Right lung (tissue), 10 donors: ENCODE measurements at places on chromosomes 6 and 20. TPM values are rescaled to one million over a fixed set of nuclear protein-coding genes. Genes with fewer than 3 reads are reported as not detected.

DNA sequence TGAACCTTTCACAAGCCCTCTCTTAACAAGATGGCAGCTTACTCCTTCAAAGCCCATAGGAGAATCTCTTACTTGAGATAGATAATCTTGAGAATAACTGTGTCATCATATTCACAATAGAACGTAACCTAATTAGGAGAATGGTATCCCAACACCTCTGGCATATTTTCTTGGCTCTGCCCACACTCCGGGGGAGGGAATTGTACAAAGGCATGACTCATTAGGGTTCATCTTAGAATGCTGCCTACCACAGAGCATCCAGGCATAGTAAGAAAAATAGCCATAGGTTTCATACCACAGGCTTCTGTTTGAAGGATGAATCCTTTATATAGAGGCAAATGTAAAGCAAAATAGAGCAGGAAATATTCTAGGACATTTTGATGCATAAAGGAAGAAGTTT lies 1100.6 kb upstream of the CITED2 start:
- DNase-seq = no peak

Gene CALHM6
- polyA plus RNA-seq = 6.1 TPM

- no peak for DNase-seq
Observed at GRCh38 chr6:121158438-121158837, 175.8 kb downstream of the TBC1D32 start.

Gene GSTA2
- polyA plus RNA-seq = not detected

DNA sequence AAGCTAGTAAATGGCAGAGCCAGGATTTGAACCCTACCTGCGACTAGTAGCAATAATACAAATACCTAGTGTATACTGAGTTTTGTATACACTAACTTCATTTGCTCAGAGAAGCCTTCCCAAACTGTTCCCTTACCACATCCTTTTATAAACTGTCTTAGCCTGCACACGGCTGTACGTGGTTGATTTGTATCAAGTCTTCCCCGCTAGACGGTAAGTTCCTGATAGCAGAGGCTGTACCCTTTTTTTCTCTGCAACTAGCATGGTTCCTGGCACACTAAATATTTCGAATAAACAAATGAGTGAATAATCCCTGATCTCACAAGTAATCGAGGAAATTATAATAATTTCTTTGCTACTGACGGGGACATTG lies 636 bp downstream of the RTF2 start:
- DNase-seq = no peak

GRCh38 chr6:15593798-15594197 lies 69.0 kb downstream of the DTNBP1 start:
- DNase-seq = peak; percentile 25

DNA sequence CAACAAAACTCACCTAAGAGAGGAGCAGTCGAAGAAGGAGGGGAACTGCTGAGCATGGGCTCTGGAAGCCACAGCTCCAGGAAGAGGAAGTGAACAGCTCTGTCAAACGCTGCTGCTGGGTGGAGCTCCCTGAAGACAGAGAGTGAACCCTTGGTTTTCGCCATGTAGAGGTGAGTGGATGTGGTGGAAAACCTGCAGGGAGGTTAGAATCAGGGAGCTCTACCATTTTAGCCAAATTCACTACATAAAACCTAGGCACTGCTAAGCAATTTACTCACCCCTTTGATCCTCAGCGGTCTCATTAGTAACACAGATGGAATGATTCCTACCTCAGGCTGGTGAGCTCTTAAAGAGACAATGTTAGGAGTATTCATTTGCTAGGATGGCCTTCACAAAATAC lies 19.4 kb upstream of the TFAP2A start:
- no peak for DNase-seq

- DNase-seq = peak; percentile 78
Observed at GRCh38 chr20:62818592-62819493, 2.0 kb downstream of the COL9A3 start.

Gene MUC21
- not detected for polyA plus RNA-seq

GRCh38 chr6:115360602-115361325 lies 699.9 kb downstream of the FRK start:
- DNase-seq = no peak

GRCh38 chr20:25408170-25408547 lies 686 bp downstream of the GINS1 start:
- DNase-seq = no peak

DNA sequence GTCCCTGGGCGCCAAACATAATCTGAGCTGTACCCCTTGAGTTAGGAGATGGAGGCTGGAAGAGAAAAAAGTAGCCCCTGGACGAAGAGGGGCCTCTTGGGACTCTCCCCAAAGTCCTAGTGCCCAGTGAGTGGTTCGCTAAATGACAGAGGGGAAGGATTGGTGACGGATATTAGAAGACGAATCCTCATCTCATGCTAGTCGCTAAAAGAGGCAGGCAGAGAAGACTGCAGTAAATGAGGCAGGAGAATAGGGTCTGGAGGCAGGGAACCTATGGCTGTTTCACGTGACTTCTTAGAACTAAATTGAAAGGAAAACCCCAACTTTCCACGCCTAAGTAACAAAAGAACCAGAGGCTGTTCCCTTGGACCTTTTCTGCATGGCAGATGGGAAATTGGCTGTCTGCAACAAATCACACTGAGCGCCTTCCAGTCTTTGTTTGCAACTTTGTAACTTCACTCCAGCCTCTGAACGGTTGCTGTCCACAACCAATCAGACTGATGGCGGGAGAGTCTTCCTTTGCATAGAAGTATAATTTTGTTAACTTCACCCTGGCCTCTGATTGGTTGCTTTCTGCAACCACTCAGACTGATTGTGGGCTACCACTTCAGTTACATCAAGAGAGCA lies 731 bp upstream of the RBL1 start:
- no peak for DNase-seq

Gene ADAM33
- 8.3 TPM for polyA plus RNA-seq

DNA sequence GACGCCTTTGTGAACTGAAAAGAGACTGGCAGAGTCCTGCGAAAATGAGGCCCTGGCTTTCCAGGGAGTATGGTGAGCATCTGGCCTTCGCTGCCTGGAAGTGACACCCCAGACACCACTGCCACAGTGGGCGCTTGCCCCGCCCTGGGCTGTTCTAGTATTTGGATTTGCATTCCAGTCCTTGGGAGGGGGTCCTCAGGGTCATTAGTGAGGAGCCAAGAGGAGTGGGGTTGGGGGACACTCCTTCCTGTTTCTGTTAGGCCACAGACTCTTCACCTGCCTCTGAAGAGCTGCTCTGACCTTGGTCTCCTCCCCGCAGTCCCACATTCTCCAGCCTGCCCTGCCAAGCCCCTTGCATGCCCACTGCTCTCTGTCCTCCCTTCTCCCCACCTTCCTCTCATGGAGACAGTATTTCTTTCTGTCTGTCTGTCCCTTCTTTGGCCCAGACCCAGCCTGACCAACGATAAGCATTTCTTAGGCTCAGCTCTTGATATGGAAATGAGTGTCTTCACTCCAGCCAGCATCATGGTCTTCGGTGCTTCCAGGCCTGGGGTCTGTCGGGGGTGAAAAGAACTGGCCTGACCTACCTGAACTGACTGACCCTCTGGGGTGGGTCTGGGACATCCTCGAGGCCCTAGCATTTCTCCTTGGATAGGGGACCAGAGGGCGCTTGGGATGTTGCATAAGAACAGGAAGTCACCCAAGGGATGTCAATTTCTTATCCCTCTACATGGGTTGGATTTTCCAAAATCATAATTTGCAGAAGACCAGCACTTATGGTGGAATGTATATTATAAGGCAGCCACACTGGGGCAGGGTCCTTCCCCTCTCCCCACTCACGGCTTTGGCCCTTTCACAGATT lies 19.4 kb downstream of the SLC9A8 start:
- DNase-seq = no peak

DNA sequence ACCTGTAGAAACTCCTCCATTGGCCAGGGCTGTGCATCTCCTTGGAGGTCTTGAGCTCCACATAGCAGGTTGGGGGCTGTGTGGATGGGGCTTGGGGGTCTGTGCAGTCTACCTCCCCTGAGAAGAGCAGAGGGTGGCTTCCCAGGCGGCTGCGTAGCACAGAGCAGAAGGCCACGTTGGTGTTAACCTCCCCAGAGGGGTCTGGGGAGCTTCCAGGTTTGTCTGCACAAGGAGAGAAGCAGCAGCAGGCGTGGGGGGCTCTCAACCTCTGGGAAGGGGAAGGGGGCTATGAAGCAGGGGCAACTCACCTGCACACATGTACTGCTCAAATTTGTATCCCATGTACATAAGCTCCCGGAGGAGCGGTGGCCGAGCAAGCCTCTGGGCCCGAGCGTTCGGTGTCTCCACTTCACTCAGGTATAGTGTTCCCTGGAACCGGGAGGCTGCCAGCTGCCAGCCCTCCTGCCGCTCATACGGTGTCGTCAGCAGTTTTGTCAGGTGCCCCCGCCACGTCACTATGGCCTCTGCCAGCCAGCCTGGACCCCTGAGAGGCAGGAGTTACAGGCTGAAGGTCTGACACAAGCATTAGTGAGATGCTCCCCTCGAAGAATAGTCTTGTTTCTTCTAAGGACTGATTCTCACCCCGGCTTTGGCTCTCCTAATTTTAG lies 1.2 kb downstream of the DXO start:
- no peak for DNase-seq

Gene TUBB2B
- 5.9 TPM for polyA plus RNA-seq

- no peak for DNase-seq
Observed at GRCh38 chr20:4089756-4090487, 74.6 kb upstream of the RNF24 start.

Gene SLC2A4RG
- polyA plus RNA-seq = 119 TPM

- no peak for DNase-seq
Observed at GRCh38 chr6:35508027-35508426, 4.7 kb downstream of the TULP1 start.

DNA sequence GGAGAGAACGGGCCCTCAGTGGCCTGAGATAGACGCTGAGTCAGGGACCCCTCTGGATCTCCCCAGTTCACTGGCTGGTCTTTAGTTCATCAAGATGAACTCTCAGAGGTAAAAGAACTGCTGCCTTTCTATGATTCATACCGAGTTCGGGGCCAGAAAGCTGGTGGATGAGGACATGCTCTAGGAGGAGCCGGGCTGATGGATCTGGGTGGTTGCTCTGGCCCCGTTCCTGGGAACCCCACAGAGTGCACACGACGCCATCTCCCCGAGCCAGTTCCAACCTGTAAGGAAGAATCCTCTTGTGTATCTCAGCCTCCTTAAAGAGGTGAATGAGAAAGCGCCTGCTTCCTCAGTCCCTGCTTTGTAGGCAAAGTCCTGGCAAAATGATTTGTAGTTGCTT lies 142.6 kb upstream of the PDE10A start:
- DNase-seq = no peak

GRCh38 chr6:54907355-54907754 lies 60.8 kb downstream of the FAM83B start:
- no peak for DNase-seq

Gene TBCC
- polyA plus RNA-seq = 19.1 TPM

Gene RPL10A
- 2,655 TPM for polyA plus RNA-seq

GRCh38 chr6:102764317-102764716 lies 1370.8 kb downstream of the GRIK2 start:
- DNase-seq = no peak

DNA sequence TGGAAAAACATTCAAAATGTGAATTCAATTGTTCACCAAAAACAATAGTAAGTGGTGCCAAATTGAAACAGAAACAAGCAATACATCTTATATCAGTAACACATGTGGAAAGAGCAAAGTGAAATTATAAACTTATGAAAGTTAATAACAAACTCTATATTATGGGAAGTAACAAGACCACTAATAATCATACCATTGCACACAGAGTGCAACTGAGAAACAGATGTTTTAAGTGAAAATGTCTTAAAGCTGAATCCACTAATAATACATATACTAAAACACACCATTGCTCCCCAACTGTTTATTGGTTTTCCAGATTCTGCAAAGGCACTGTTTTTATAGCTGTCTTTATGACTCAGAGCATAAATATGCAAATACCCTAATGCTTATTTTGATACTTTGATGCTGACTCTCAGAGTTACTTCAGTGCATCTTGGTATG lies 292.3 kb downstream of the RFPL4B start:
- DNase-seq = no peak

DNA sequence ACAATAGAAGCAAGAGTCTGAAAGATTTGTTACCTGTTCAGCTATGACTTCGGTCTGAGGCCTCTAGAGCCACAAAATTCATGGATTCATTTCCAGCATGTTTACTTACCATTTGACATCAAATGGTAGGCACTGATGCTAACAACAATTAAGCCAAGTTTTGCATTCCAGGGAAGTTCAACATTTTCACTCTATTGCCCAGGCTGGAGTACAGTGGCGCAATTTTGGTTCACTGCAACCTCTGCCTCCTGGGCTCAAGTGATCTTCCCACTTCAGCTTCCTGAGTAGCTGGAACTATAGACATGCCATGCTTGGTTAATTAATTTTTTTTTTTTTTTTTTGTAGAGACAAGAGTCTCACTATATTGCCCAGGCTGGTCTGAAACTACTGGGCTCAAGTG lies 114.1 kb upstream of the SGK1 start:
- no peak for DNase-seq

DNA sequence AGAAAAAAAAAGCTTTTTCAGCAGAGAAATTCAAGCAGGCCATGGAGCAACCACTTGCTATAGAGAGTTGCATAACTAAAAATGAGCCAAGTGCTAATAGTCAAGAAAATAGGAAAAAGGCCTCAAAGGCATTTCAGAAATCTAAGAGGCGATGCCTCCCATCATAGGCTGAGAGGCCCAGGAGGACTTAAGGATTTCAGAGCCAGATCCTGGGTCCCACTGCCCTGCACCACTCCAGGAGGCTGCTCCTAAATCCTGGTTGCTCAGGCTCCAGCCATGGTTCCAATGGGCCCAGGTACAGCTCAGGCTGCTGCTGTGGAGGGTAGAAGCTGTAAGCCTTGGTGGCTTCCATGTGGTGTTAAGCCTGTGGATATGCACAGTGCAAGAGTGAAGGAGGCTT lies 5.5 kb downstream of the ZNF391 start:
- DNase-seq = no peak

Gene SLC44A4
- 22.1 TPM for polyA plus RNA-seq

DNA sequence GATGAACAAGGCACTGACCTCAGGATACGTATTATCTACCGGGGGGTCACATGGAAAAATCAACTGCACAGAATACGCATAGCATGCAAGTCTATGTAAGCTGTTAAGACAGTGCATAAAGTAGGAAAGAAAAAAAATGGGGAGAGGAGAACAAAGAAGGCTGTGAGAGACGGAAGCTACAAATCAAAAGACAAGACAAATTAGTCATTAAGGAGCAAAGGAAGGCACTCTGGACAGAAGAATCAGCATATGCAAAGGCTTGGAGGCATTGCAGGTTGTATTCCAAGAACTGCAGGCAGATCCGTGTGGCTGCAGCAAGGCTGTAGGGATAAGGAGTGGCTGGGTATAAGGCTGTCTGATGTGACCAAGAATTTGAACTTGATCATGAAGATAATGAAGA lies 89.0 kb downstream of the NRSN1 start:
- DNase-seq = no peak

GRCh38 chr6:139184047-139184446 lies 49.2 kb downstream of the HECA start:
- no peak for DNase-seq

DNA sequence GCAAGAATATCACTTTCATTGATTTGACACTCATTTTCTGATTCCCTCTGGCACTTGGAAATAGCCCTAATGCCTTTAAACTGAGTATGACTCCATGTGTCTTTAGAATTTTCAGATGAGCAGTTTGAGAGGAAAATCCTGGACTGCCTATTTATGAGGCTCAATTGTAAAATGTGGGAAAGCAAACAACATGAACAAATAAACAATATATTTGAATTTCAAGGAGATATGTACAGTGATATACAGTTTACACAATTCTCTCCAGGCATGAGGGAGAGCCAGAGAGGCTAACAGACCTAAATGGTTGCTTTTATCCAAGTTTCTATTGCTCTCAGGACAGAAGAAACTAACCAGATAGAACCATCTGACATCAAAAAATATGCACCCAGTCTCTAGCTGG lies 748.2 kb upstream of the NRSN1 start:
- no peak for DNase-seq

GRCh38 chr6:11202513-11203305 lies 29.8 kb downstream of the NEDD9 start:
- peak; percentile 62 for DNase-seq
